Daoy (cell line): ENCODE measurements at places on chromosomes 7 and 10.

GRCh38 chr7:158014976-158015375 is 572.6 kb downstream of the PTPRN2 start:
- DNase-seq: no peak

GRCh38 chr10:90398566-90398965 is 459.3 kb downstream of the HTR7 start:
- no peak for DNase-seq

GRCh38 chr10:103894441-103894864 is 23.5 kb downstream of the STN1 start:
- no peak for DNase-seq

DNA sequence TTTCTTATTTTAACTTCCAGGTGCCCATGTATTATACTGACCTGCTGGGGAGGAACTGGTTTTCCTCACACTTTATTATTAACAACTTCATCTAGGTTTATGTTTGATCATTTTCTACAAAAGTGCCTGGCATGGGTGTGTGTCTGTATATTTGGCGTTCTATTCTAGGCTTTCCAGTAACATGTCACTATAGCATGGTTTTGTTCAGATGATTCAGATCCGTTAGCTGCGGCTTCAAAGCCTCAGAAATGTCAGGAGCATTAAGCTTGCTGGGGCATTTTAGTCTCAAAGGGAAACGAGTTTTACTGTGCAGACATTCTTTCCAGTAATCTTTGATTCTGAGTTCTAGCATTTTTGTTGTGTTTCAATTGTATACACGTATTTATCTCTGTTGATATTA is 2.3 kb downstream of the INPP5A start:
- DNase-seq: peak; percentile 59

- DNase-seq: no peak
Observed at GRCh38 chr7:92808006-92808405, 28.4 kb downstream of the CDK6 start.

DNA sequence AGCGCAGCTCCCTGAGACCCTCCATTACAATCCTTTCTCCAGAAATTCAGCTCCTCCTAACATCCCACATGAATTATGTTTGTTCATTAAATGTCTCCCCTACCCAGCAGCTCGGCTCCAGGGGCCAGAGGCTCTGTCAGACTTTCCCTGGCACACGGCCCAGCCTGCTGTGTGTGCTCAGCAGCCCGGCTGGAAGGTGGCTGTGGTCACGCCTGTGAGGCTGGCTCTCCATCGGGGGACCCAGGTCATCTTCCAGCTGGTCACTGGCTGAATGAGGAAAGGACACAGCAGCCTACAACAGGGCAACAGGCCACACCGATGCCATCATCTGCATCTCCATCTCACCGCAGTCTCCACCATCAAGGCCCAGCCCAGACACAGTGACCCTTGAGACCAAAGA is 219.8 kb downstream of the MAD1L1 start:
- DNase-seq: peak; percentile 39

- no peak for DNase-seq
Observed at GRCh38 chr10:67036808-67037207, 111.0 kb downstream of the LRRTM3 start.

- no peak for DNase-seq
Observed at GRCh38 chr7:123308254-123308951, 108.6 kb upstream of the SLC13A1 start.

DNA sequence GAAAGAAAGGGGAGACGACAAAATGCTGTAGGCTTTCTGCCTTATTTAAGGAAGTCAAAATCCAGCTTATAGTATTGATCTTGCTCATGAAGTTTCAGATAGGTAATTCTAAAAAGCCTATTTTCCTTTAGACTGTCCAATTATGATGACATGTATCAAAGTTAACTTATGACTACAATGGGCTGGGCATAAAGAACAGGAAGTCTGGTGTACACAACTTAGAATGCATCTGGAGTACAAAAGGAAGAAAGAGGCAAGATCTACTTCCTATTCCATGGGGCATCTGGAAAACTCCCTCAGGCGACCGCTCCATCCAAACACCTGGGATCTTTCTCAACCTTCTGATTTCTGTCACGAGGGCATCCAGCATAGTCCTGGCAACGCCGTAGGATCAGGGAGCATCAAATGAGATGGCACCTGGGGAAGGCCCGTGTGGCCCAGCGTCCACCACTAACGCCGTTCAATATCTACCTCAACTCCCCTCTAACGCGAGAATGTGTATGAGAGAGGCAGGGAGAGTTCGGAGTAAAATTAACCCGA is 512 bp downstream of the FAM24B start:
- DNase-seq: no peak

DNA sequence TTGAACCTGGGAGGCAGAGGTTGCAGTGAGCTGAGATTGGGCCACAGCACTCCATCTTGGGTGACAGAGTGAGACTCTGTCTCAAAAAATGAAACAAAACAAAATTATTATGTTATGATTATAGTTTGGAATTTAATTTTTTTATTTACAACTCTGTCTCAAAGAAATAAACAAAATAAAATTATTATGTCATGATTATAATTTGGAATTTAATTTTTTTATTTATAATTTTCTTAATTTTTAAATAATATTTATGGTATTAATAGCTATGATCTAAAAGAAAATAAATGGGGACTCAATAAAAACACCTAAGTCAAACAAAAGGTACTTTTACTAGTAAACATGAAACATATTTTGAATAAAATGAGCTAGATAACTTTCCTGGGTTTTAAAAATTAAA is 994.8 kb upstream of the GHITM start:
- no peak for DNase-seq
